ENCODE measurements at places on chromosomes 4 and X.

DNA sequence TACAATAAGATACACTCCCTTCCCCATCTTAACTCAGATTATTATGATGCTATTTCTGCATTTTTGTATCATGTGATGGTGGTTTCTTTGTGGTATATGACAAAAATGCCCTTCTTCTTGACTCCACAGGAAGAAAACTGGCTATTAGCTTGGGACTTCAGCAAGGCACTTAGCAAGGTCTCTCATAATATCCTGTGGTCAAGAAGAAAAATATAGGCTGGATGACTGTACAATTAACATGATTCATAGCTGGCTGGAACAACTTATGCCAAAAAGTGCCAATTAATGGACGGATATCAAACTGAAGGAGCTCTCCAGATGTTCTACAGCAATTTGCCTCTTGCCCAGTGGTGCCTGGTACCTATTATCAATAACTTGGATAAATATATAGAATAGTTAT lies 2.3 kb upstream of the MID1IP1 start:
- no peak for DNase-seq

DNA sequence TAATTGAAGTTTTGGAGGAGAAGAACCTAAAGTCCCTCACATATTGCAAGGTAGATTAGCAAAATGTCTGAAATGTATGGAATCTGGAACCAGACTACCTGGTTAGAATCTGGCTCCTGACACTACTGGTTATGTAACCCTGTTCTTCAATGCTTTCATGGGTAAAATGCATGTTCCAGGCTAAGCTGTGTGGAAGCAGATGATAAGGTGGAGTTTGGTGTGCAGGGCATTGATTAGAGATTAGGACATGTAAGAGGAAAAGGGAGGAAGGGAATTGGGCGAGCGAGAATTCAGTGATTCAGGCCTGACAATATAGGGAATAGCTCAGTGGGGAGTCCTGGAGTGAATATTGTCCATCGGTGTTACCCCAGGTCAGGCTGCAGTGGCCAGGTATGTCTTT lies 165.8 kb upstream of the SFRP2 start:
- DNase-seq: no peak

DNA sequence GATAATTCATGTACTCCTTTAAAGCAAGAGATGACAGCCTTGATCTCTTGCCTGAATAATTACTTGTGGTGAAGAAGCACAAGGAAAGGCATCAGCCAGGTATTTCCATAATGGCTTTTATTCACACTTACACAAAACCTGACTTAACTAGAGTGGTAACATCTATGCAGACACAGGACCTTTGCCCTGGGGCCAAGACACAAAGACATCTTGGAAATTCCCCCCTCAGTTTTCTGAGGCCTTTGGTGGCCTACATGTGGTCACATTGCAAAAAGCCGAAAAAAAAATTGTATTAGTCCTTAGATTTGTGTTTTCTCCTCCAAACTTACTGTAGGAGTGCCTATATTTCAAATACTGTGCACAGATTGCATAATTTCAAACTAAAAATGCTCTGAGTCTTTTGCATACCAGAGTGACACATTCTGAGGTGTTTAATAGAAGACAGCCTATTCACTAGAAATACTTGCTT lies 172.4 kb downstream of the PDGFC start:
- DNase-seq: no peak

DNA sequence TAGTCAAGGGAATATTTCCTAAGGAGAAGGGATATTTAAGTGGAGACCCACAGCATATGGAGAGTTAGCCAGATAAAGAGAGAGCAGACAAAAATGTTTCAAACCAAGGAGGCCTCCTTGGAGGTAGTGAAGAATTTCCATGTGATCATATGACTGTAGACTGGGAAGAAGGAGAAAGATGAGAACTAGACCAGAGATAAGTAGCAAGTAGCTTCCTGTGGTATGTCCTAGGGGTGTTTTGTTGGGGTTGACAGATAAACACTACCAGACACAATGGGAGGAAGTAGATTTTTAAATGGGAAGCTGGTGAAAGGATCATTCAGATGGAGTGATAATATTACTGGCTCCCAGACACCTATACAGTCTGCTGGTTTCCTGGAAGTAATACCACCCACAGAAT lies 13.6 kb downstream of the SYAP1 start:
- no peak for DNase-seq

Data from CMK (cell line).